ENCODE measurements at places on chromosomes 6 and 20. TPM values are rescaled to one million over a fixed set of nuclear protein-coding genes. Genes with fewer than 3 reads are reported as not detected.
A peak's percentile ranks its signal among the peaks of the same experiment; 100 is the strongest.

DNA sequence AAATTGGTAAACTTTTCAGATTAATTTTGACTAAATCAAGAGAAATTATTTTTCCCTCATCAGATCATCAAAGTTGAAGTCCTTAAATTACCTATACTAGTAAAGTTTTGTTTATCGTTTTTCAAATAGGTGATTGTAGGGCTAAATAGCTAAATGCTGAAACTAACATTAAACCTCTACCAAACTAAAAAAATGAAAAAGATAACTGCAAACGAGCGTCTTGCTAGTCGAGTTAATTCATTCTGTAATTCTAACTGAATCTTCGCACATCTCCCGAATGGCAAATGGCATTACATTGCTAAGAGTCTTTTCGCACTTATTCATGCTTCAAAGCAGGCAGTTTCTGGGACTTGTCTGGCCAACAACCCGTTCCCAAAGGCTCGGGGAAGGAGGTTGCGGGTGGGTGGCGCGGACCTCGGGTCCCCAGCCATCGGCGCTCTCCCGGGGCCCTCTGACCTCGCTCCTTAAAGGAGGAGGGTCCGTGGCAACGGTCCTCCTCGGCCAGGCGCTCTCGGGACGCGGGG, 43.8 kb downstream of the POPDC3 start:
- DNase-seq: peak; percentile 54

Gene WFDC10B
- not detected for total RNA-seq

Gene BMP6
- total RNA-seq: 2.2 TPM

GRCh38 chr20:46893051-46893450, 1.6 kb upstream of the EYA2 start:
- DNase-seq: no peak

Gene ELOVL4
- total RNA-seq: 9.6 TPM

Gene OR10C1
- total RNA-seq: not detected

DNA sequence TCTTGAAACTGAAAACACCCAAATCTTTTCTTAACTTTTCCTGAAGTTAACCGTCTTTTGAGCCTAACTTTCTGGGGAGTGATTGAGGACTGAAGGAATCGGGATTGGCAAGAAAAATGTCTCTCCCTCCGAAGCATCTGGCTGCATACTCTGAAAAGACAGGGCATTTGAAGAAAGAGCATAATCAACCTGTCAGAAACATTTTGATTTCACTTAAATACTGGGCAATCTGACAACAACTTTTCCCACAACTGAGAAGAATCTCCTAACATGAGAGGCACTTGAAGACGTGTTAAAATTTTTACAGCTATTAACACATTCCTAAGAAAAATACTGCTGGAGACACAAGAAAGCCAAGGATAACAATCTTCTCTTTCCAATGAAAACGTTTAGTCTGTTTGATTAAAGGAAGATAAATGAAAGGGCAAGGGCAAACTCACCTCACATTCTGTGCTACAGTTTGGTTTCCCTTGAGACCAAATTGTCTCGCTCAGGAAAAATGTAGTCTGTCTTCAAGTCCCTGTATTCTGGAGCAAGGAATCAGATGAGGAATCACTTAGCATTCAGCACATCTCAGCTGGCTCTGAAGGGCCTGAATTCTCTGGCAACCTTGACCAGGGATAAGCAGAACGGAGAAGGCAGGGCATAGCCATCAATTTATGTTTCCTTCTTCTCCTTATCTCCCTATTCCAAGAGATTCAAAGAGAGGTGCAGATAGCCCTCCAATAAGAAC, 76.1 kb downstream of the TBX18 start:
- DNase-seq: no peak

DNA sequence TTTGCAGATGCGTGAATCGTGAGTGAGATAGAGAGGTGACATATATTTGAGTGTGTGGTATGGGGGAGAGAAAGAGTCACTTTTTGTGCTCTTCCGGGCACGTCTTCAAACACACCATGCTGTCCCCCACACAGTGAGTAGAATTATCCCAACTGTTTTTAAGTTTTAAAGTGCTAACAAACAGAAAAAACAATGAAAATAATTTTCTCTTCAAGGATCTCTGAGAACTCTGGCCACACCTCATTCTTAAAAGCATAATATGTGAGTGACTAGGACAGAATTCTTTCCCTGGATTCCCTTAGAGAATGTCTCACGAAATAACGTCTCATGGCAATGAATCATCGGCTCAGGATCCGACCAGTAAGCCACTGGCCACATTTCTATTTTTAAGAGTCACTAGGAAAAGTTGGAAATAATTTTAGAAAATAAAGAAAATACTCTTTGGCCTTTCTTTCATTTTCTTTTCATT, 235.7 kb upstream of the ZNF217 start:
- peak; percentile 26 for DNase-seq

All from SJCRH30 (cell line).